ENCODE measurements at places on chromosomes 13 and 19.

DNA sequence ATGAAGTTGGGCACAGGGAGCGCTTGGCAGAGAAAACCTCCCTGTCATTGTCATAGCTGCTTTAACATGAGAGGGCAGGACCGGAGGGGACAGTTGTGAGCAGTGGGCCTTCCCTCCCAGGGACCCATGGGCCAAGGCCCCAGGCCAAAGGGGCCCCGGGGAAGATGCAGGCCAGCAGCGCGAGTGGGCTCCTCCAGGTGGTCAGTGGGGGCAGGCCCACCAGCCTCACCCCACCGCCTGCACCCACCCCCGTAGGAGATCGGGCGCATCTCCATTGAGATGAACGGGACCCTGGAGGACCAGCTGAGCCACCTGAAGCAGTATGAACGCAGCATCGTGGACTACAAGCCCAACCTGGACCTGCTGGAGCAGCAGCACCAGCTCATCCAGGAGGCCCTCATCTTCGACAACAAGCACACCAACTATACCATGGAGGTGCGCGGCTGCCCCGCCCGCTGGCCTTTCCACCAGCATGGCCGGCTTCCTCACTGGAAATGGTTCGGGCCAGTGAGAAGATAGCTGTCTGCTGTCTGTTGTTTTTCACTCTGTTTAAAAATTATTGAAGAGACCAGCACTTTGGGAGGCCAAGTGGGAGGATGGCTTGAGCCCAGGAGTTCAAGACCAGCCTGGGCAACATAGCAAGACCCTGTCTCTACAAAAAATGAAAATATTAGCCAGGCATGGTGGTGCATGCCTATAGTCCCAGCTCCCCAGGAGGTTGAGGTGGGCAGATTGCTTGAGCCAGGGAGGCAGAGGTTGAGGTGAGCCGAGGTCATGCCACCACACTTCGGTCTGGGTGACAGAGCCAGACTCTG, 18.6 kb downstream of the CAPN12 start:
- DNase-seq: no peak

DNA sequence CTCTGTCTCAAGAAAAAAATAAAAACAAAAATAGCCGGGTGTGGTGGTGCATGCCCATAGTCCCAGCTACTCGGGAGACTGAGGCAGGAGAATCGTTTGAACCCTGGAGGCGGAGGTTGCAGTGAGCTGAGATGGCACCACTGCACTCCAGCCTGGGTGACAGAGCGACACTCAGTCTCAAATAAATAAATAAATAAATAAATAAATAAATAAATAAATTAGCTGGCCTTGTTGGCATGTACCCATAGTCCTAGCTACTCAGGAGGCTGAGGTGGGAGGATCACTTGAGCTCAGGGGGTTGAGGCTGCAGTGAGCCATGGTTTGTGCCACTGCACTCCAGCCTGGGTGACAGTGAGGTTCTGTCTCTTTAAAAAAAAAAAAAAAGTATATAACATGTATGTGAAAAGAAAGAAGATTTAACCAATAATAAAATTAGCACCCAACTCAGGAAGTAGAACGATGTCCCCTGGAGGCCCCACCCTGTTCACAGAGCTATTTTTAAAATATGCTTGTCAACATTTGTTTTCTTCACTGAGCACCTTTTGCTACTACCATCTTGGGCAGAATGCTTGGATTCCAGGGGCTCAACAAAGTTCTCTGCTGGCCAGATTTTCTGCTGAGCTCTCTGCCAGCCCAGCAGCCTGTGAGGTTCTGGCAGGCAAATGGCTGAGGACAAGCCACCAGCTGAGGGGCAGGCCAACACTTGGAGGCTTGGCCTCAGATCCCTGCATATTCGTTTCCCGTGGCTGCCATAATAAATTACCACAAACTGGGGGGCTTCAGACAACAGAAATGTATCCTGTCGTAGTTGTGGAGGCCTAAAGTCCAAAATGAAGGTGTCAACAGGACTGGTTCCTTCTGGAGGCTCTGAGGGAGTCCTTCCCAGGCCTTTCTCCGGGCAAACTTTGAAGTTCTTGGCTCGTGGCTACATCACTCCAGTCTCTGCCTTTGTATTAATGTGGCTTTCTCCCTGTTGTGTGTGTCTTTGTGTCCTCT, 5.2 kb downstream of the SLC25A42 start:
- no peak for DNase-seq

DNA sequence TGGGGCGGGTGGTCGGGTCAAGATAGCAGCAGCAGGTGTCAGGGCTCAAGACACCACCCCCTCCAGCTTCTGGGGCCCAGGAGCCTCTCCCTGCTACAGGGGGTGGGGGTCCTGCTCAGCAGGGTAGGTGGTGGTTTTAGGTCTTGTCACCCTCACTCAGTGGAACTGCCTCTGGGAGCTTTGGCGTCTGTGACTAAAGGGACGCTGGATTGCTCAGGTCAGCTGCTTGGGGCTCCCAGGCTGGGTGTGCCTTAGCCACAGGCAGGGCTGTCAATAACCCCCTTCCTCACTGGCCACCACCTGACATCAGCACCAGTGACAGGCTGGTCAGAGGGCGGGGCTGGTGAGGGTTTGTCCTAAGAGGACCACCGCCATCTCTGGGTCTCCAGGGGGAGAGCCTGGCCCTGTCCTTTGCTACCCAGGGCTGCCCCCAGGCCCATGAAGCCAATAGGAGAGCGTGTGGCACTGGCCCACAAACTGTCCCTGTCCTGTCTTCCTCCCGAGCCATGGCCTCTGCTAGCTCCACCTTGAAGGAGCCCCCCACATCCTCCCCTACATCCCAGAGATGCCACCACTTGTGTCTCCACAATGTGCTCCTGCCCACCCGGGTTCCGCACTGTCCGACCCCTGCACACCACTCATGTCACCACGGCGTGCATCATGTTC, 36.4 kb downstream of the MAU2 start:
- no peak for DNase-seq

- no peak for DNase-seq
These were observed 11.1 kb downstream of the SLC44A2 start for GRCh38 chr19:10636304-10636972.

GRCh38 chr19:41530761-41531301, 45.1 kb upstream of the CEACAM21 start:
- no peak for DNase-seq

DNA sequence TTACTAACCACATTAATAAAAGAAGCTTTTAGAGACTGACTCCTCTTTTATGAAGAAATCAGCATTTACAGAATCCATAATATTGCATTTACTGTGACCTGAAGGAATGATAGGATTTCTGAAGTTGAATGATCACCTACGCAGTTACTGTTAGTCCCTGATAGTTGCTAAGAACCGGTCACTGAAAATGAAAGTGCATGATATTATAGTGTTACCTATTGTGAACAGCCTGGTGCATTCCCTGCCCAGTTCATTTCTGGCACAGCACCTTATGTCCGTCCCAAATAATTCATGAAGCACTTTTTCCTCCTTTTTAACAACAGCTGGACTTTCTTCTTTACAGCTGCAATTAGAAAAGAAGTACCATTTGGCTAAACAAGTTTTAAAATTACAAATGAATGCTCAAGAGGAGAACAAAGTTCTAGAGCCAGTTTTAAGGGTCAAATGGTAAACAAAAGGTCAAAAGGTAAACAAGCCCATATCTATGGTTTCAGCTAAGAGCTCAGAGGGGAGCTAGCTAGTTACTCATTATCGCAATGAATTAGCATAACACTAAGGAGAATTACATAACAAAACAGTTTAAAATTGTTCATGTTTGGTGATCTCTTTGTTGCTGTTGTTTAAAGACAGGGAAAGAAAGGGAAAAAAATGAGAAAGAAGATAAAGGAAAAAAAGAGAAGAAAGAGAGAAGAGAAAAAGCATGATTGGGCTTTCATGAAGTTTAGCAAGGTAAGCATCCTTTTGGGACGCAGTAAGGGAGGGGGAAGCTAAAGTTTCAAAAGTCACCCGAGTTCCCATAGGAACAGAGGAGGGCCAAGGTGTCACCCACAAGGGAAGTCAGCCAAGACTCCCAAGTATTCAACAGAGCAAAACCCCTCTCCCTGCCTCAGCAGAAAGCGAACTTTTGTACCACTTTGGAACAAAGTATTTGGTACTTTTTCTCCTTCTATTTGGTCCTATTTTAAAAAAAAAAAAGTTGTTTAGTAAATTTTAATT, 50.2 kb downstream of the FLT3 start:
- no peak for DNase-seq

DNA sequence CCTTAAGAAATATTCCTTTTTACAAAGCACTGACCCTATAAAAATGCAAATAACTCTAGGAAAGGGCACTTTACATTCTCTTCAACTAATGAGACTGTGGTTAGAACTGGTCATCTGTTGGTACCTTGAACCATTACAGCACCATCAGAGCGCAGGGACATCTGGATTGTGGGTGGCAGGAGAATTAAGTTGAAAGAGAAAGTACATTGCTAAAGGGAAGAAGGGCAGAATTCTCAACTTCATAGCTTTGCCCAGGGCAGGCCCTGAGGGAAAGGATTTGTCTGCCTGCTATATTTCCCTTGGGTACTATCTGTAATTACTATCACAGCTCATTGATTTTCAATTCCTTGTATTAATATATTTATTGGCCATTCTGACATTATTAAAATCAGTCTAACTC, 196.8 kb downstream of the KLF12 start:
- no peak for DNase-seq

- DNase-seq: no peak
These were observed 144.9 kb downstream of the MIPEP start for GRCh38 chr13:23744315-23744714.

DNA sequence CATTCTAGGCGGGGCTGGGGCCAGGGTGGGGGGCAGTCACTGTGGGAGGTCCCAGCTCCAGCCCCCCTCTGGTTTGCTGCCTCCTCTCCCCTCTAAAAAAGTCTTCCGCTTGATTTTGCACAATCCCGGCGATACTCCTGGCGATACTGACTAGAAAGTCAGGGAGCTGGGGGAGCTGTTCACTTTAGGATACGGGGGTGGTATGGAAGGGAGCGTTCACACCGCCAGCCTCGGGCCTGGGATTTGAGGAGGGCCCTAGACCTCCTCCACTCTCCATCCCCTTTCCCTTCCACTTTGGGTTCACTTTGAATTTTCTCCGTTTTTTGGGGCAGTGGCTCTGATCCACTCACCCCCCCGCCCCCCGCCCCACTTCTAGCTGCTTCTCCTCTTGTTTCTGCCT, 35.0 kb downstream of the KEAP1 start:
- DNase-seq: no peak

- DNase-seq: no peak
These were observed at the start of gene JAK3 for GRCh38 chr19:17847538-17848366. Gene JAK3 (minus strand): TSS chr19:17847982. CDS start chr19:17844417, 3,565 bp downstream.

DNA sequence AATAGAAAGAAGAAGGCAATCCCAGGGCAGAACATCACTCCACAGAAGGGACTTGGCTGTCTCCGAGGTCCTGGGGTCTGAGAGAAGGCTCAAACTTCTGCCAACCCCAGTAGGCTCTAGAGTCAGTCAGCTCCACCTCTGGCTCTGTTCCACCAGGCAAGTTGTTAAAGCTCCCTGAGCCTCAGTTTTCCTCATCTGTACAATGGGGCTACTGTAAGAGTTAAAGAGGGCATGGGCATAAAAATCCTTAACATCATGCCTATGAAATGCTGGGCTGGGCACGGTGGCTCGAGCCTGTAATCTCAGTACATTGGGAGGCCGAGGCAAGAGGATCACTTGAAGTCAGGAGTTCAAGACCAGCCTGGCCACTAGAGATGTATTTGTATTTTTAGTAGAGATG, 5.1 kb downstream of the UNC13A start:
- no peak for DNase-seq

GRCh38 chr13:99214232-99214631, 13.6 kb downstream of the UBAC2 start:
- DNase-seq: no peak

DNA sequence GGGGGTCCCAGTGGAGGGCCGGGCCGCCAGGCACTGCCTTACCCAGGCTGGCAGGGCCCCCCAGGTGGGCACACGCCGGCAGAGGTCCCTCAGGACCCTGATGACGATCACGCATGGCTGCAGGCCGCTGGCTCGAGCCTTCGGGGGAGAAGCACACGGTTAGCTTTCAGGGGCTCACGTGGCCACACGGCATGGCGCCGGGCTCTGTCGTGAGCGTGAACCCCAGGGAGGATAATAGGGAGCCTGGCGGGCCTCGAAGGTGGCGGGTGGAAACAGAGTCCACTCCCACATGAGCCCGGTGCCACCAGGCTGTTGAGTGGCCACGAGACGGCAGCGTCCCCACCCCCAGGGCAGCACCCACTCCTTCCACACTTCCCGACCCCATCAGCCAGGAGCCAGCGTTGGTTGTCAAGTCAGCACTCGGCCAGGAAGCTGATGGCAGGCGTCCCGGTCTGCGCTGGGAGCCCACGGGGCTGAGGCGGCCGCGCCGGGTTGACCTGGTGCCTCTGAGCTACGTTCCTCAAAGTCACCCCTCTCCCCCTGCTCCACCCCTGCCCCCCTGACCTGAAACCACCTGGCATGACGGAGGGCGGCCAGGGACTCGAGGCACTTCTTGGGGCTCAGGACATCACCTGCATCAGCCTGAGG, 24.7 kb upstream of the MATK start:
- DNase-seq: no peak

DNA sequence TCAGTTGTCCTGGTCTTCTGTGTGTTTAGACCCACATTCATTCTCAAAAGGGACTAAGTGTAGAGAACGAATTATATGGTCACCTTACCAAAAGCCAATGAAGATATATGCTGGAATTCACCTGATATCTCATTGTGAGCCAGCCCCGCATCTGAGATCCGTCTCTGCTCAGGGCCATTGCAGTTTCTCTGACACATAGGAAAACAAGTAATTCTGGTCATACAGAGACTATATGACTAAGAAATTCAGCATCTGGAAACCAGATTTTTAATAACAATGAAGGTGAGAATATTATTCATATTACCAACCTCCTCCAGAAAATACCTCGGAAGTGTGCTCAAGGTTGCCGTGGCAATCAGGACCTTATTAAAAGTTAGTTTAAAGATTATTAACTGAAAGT, 278.6 kb upstream of the EDNRB start:
- no peak for DNase-seq

DNA sequence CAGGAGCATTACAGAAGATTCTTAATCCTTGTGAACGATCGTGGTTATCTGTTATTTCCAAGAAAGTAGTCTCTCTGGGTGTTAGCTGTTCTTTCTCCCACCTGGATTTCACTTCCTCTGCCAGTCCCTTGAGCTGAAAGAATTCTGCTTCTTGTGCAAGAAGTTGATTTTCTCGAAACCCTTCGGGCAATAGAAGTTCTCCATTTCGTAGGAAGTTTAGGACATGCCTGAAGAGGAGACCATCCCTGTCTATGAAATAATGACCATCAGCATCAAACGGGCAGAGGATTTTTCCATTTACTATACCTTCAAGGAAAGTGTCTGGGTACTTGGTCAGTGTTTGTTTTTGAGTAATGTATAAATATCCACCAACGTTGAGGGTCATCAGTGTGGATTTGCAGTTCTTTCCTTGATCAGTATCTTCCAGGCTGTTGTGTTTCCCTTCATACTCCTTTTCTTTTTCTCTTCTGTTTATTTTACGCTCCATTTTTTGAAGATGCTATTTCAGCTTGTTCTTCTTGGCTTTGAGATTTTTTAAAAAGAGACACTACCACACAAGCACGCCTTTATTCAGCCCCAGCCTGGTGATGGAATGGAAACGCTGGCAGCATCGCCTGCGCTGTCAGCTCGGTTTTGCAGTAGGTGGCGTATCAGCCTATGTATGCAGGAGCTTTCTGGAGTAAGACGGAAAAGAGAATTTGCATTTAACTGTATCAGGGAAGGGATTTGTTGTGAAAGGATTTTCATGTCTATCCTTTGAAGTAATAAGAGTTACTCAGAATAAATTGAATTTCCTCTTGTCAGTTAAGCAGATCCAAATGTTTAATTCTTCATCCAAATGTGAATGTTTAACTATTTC, 6.5 kb downstream of the KCTD4 start:
- DNase-seq: no peak

GRCh38 chr13:112202966-112203365, 136.0 kb downstream of the SOX1 start:
- DNase-seq: no peak

- no peak for DNase-seq
These were observed 94.2 kb downstream of the ZNF737 start for GRCh38 chr19:20471431-20471830.
